ENCODE measurements at places on chromosomes 1 and 21.

DNA sequence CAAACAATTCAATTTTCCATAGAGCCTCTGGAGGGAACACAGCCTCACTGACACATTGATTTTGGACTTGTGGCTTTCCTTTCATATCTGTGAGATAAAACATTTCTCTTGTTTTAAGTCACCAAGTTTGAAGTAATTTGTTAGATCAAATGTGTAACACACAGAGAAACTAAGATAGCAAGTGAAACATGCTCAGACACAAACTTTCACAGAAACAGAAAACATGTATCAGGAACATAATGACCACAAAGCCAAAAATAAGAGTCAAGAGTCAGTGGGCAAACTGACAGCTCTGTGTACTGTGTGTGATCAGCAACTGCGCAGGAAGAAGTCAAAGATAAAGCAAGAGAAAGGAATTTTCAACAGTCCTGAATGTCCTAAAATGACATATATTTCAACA lies 1237.5 kb downstream of the AMY1C start:
- no peak for DNase-seq

DNA sequence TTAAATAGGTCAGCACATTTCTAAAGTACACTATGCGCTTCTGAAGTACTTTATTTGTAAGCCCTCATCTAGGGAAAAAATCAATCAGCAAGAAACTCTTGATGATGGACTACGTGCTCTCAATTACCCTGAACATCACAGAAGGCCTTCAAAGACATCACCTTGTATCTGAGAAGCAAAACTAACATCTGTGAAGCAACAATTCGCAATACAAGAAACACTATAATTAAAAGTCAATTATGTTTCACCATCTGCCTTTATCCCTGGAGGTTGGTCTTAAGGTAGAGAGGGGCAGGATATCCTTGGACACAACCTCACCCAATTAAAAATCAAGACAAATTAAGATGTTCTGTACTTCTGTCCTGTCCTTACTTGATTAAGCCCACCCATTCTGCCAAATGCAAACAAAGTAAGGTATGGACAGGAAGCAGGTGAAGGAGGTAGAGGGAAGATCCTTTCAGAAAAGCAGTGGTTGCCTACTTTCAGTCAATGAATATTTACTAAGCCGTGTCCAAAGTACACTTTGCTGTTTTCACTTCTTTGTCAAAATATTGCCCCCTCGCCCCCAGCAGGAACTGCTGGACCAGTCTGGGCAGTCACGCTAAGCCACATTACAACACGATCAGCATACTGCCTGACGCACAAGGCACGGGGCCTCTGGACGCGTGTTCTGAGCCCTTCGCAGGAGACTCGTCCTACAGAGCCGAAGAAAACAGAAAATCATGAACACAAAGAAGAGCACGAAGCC lies 887 bp downstream of the SLC19A2 start:
- peak; percentile 37 for DNase-seq

DNA sequence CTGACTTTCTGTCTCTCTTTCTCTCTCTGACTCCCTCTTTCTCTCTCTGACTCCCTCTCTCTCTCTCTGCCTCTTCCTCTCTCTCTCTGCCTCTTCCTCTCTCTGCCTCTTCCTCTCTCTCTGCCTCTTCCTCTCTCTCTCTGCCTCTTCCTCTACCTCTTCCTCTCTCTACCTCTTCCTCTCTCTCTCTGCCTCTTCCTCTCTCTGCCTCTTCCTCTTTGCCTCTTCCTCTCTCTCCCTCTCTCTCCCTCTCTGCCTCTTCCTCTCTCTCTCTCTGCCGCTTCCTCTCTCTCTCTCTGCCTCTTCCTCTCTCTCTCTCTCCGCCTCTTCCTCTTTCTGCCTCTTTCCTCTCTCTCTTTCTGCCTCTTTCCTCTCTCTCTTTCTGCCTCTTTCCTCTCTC lies 18.6 kb upstream of the ANKRD45 start:
- DNase-seq = no peak

DNA sequence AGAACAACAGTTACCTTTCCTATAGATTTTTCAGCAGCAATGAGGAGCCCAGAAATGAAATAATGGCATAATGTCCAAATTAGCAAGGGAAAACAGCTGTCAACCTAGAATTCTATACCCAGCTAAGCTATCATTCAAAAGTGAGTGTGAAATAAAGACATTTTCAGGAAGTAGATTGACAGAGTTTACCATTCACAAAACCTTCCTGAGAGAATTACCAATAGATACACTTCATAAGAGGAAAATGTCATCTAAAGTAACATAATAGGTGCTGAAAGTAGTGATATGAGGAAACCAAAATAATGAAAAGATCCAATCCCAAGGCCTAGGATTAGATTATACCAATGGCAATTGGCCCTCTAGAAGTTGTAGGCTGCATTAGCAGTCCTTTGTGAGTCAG lies 34.6 kb downstream of the OBSCN start:
- no peak for DNase-seq

DNA sequence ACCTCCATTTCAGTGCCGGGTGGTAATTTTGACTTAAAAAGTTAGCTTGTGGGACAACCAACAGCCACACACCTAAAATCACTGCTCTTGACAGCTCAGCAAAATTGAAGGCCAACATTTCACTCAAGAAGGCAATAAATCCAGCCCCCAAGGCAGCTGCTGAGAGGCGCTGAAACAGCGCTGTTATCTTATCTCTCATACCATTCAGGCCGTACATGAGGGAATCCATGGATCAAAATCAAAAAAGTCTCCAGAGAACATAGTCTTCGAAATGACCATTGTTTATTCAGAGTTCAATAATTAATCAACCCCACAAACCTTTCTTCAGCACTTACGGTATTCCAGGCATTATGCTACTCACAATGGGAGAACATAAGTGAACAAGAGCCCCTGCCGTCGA lies 38.5 kb downstream of the ZBTB18 start:
- no peak for DNase-seq

DNA sequence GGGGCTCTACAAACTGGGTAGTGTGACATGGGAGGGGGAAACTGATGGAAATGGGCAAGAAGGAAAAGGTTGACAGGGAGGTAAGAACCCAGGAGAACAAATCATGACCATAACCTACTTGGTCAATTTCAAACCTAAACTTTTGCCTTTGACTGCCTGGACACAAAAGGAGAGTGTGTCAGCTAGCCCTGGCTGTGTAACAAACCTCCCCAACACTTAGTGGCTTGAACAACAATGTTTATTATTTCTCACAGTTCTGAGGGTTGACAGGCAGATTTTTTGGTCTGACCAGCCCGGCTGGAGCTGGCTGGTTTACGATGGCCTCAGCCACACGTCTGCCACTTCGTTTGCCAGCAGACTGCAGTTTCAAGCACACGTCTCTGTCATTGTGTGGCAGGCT lies 92.5 kb downstream of the WDR4 start:
- DNase-seq = no peak

- no peak for DNase-seq
Observed at GRCh38 chr21:33568448-33568847, 20.0 kb downstream of the DONSON start.

- no peak for DNase-seq
Observed at GRCh38 chr1:100034470-100034869, 64.7 kb downstream of the SLC35A3 start.

GRCh38 chr1:88463401-88463985 lies 220.6 kb upstream of the PKN2 start:
- DNase-seq = no peak

- no peak for DNase-seq
Observed at GRCh38 chr1:185681034-185681633, 53.1 kb upstream of the HMCN1 start.

GRCh38 chr1:153560241-153560640 lies 5.4 kb downstream of the S100A2 start:
- DNase-seq = no peak

GRCh38 chr1:195908121-195908520 lies 700.1 kb downstream of the KCNT2 start:
- DNase-seq = no peak

GRCh38 chr1:207056673-207057072 lies 3.6 kb downstream of the PFKFB2 start:
- no peak for DNase-seq

DNA sequence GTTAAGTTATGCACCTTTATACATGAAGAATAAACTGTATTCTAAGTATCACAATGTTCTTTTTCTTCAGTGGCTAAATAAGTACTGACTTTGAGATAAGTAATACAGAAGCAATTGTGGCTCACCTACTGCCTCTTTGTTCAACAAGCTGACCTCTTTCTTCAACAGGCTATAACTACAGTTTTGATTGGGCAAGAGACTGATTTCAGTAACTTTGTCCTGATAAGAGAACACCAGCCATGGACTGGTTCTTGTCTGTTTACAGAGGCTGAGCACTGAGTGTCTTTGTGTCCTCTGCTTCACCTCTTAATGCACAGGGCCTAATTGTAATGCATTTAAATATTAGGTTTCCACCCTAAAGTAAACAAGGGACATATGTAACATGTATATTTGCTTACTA lies 34.6 kb upstream of the PDE4B start:
- DNase-seq = no peak

- DNase-seq = no peak
Observed at GRCh38 chr1:203202431-203203245, 16.1 kb upstream of the CHI3L1 start.

Data from activated CD4-positive, alpha-beta T cell treated with anti-CD3 and anti-CD28 coated beads, Interleukin-2, amount 50 U/mL, for 48 hours (primary cell).